ENCODE measurements at places on chromosomes 16 and 17.
A peak's percentile ranks its signal among the peaks of the same experiment; 100 is the strongest.

- no peak for DNase-seq
Observed at GRCh38 chr17:34252095-34252443, 3.0 kb upstream of the CCL2 start.

DNA sequence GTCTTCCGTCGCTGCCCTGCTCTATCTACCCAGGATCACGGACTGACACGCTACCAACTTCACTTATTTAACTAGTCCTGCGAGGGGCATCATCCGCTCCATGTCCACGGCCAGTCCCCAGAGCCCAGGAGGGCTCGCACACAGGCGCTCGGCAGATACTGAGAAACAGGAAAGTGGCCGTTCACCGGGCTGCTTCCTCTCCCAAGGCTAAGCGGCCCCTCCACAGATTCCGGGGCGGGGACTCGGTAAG lies 388 bp downstream of the OXLD1 start:
- no peak for DNase-seq

GRCh38 chr17:47727704-47728036 lies 5.4 kb upstream of the TBX21 start:
- DNase-seq = no peak

GRCh38 chr16:4944333-4945281 lies 7.7 kb upstream of the PPL start:
- DNase-seq = peak; percentile 99

DNA sequence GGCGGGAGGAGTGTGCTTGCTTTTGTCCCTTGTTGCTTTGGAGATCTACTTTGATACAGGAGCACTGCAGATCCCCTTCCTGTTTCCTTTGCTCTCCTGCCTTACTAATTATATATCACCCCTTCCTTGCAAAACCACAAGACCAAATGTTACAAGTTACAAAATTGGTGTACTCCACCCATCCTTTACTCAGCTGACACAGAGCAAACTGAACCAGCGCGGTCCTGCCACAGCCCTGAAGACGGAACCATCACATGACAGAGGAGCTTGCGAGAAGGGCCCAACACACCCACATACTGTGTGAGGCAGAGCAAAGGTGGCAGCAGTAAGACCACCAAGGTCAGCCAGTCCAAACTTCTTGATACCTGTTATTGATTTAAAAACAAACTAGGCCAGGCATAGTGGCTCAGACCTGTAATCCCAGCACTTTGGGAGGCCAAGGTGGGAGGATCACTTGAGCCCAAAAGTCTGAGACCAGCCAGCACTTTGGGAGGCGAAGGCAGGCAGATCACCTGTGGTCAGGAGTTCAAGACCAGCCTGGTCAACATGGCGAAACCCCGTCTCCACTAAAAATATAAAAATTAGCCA lies 33.2 kb downstream of the CYTH1 start:
- DNase-seq = peak; percentile 58

DNA sequence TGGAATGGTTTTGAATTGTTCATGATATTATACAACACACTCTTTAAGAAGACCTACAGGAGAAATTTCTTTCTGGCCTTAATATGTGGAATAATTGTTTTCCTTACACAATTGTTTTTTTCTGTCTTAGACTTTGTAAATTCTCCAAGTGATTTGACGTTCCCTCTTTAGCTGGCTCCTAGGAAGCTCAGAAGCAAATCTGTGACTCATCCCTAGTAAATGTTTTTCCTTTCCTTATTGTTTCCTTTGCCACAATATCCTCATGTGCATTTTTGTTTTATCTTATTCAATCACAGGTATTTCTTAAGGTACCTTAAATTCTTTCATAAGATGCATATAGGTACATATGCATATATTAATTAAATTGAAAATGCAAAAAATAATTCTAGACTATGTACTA lies 13.5 kb downstream of the KIAA0753 start:
- peak; percentile 42 for DNase-seq

DNA sequence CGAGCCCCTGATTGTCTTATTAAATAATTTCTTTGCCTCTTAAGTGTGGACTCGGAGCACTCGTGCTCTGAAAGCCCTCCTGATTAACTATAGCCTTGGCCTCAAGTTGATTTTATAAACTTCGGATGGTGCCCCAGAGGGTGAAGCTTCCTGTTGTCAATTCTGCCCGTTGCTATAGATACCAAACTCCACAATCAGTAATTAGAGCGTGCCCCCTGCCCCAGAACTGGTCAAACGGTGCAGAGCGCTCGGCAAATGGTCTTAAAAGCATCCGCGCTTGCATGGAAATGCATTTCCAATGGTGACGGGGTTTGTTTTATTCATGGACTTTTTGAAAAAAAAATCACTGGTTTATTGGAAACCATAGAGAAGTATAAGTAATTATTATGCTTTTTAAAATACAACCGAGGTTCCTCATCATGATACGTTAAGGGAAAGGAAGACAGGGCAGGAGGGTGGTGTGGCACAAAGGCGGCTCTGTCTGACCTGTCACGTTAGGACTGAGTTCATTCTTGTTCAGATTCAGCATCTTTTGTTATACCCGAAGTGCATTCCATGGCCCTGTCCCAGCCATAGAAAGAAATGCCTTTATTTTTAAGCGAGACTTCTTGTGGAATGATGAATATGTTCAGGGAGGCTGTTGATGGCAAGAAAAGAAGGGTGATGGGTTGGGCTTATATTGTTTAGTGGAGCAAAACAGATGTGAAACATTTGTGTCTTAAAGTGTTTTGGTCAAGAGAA lies 476.4 kb downstream of the MAF start:
- no peak for DNase-seq

- peak; percentile 57 for DNase-seq
Observed at GRCh38 chr16:4767872-4768548, 1.0 kb upstream of the ZNF500 start.

DNA sequence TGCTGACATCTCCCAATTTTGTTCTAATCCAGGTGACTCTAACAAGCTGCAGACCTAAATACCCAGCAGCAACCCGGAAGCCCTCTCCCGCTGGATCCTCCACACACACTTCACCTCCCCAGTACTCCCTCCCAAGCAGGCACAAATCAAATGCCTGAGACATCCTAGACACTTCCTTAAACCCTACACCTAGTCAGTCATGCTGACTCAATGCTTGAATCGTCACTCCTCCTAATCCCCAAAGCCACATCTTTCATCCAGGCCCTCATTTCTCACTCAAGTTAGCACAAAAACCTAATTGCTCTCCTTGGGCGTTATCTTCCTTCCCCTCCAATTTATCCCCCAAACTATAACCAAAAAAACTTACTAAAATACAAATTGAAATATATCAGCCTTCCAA lies 32.7 kb downstream of the CMC2 start:
- DNase-seq = no peak

GRCh38 chr17:78040440-78041385 lies 82.2 kb downstream of the TNRC6C start:
- peak; percentile 55 for DNase-seq

DNA sequence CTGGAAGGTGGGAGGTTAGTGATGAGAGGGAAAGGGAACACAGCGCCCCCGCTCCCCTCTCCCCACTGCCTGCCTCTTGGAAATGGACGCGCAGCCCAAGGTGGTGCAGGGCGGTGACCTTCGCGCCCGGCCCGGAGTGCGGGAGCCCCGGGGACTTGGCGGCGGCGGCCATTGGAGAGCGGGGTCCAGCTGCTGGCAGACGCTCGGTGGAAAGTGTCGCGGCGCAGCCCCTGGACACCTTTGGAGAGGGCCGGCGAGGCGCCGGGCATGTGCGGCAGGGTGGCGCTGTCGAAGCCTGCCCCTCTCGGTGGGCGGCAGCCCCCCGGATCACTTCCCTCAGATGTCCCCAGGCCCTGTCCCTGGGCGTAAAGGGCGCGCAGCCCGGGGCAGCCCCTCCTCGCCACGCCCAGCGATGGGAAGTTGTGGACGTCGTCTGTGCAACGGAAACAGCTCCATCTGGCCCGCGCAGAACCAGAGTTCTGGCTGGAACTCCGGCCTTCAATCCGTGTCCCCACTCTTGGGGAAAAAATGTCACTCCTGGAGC lies 16.7 kb downstream of the SALL1 start:
- no peak for DNase-seq

DNA sequence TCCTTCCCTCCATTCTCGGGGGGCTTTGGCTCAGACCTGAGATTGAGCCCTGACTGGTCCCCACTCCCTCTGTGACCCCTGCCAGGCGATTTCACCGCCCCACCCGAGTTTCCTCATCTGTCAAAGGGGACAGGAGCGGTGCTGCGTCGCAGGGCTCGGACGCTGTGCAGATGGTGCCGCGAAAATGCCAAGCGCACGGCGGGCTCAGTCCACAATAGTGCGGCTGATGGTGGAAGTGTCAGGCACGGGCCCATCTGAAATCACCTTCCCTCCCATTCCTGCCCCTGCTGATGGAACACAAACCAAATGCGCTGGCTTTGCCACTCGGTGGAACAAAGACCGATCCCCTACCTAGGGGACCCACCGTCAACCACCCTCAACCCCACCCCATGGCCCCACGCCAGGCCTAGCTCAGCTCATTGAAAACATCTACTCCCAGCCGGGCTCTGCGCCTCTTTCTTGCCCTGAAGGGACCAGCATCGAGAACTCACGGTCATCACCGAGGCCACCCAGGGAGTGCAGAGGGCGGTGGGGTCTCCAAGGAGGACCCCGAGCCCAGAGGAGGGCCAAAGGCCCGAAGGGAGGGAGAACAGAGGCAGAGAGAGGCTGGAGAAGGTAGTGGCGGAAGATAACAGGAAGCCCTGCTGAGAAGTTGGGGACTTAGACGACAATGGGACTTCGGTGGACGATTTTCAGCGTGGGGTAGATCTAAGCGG lies 1.4 kb downstream of the CARHSP1 start:
- no peak for DNase-seq

DNA sequence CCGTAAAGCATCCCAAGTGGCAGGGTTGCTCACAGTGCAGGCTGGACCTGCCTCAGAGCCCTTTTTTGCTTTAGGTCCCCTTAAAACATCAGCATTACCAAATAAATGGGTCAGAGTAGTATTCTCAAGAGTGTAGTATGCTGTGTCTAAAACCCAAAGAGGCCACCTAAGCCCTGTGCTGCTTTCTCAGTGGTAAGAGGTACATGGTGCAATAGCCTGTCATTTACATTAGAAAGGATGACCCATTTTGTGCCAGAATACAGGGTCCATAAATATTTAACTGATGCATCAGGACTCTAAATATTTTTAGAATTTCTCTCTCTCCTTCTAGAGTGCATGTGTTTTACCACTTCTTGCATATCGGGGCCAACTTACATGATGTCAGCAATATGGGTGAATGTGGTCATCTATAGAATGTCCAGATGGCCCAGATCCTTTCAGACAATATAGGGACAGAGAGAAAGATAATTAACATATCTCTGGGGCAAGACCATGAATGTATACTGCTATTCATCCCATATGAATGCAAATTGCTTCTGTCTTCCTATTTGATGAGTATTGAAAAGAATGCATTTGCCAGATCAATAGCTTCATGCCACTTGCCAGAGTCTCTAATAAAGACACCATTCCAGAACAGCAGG lies 329.2 kb downstream of the PMP22 start:
- DNase-seq = no peak

DNA sequence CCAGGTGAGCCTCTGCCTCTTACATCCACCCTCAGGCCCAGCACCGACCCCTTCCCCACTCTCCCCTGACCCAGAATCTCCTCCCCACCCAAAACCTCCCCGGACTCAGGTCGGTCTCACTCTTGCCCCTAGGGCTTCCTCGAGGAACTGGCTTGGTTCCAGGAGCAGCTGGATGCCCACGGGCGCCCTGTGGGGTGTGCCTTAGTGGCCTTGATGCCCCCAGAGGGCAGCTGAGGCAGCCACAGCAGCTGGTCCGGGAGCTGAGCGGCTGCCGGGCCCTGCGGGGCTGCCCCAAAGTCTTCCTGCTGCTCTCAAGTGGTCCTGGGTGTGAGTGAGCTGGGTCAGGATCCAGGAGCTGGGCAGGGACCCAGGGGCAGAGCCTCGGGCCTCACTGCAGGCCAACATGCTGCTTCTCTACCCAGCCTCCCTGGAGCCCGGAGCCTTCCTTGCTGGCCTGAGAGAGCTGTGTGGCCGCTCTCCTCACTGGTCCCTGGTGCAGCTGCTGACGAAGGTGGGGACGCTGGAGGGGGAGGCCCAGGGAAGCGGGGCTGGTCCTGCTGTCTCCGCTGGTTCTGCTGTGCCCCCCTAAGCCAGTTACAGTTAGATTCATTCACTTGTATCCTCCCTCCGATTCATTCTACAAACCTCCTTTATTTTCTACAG lies 9.6 kb downstream of the ZNF213 start:
- no peak for DNase-seq

- DNase-seq = no peak
Observed at GRCh38 chr16:69469807-69470561, 45.6 kb downstream of the CYB5B start.

- DNase-seq = no peak
Observed at GRCh38 chr17:39714234-39714633, 14.4 kb downstream of the ERBB2 start.

DNA sequence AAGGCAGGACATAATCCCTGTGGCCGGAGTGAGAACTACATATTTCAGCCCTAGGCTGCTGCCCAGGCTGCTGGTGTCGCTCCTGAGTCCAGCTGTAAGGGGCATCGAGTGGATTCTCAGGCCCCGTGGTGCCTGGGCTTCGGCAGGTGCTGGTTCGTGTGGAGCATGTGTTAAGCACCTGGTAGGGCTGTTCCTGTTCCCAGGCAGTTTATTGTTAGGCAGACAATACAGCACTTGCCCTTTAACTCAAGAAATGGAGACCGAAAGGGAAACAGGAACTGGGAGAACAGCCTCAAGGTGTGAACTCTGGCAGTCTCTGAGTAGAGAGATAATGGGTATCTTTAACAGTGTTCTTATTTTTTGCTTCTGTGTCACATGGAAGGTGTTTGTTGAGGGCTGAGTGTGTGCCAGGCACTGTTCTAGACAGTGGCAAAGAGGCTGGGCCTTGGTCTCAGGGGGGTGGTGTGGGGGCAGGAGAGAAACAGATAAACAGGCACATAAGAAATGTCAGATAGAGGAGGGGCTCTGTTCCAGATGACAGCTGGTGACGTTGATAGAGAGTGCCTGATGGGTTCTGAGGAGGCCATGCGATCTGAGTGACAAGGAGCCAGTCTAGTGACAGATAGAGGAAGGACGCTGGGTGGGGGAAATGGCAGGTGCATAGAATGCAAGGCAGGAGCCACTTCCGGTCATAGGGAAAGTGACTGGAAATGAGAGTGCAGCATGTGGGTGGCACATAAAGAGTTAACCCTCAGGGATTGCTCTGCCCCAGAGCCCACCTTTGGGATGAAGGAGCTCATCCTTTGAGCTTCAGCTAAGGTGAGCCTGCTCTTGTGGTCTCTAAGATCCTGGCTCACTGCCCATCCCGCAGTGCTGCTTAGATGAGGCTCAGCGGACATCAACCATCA lies 33.8 kb downstream of the EPN2 start:
- no peak for DNase-seq

DNA sequence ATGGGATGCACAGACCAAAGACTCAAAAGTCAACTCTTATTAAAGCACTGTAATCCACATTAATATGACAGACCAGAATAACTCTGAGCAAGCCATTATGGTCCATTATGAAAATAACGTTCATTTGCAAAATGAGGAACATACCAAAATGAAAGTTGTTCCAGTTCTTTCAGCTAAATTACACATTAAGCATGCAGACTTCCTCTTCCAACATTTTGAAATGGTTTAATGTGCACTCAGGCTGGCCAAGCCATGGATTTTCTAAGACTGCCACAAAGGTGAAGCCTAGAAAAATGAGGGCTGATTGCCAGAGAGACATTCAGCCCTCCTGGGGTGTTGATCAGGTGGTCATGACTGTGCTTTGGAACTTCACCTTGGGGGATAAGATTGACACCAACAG lies 56.7 kb upstream of the NOG start:
- DNase-seq = no peak

- DNase-seq = no peak
Observed at GRCh38 chr17:79987935-79988184, 47.8 kb downstream of the TBC1D16 start.

All from cardiac fibroblast (primary cell).